Cerebellum (tissue), 4 donors: ENCODE measurements at places on chromosomes 12 and 14. TPM values are rescaled to one million over a fixed set of nuclear protein-coding genes. Genes with fewer than 3 reads are reported as not detected.

DNA sequence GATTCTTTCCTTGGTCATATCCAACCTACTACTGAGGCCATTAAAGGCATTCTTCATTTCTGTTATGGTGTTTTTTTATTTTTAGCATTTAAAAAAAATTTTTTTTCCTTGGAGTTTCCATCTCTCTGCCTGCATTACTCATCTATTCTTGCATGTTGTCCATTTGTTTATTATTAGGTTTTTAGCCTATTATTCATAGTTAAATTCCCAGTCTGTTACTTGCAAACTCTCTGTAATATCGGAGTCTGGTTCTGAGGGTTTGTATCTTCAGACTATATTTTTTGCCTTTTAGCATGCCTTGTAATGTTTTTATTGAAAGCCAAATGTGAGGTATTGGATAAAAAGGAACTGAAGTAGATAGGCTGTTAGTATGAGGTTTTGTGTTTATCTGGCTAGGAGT, 284.3 kb downstream of the FUT8 start:
- DNase-seq = no peak

- no peak for DNase-seq
Measured at GRCh38 chr12:56150563-56150962, 1.8 kb upstream of the MYL6B start.

DNA sequence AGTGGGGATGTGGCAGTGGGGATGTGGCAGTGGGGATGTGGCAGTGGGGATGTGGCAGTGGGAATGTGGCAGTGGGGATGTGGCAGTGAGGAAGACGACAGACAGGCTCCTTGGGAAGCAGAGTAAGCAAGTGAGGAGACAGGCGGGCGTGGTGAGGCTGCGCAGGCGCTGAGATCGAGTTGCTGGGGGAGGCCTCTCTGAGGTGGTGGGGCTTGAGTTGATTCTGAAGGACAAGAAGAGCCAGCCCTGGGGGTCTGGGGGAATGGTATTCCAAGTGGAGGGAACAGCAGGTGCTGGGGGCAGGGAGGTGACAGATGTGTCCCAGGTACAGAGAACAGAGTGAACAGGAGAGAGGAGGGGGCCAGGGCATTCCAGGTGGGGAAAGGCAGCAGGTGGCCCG, 33.8 kb upstream of the TSPAN9 start:
- DNase-seq = no peak

The CCDC175 gene
- 14.2 TPM for total RNA-seq

- DNase-seq = no peak
Measured at GRCh38 chr14:51845811-51846210, 14.6 kb upstream of the GNG2 start.

The NAV3 gene
- 132 TPM for total RNA-seq

DNA sequence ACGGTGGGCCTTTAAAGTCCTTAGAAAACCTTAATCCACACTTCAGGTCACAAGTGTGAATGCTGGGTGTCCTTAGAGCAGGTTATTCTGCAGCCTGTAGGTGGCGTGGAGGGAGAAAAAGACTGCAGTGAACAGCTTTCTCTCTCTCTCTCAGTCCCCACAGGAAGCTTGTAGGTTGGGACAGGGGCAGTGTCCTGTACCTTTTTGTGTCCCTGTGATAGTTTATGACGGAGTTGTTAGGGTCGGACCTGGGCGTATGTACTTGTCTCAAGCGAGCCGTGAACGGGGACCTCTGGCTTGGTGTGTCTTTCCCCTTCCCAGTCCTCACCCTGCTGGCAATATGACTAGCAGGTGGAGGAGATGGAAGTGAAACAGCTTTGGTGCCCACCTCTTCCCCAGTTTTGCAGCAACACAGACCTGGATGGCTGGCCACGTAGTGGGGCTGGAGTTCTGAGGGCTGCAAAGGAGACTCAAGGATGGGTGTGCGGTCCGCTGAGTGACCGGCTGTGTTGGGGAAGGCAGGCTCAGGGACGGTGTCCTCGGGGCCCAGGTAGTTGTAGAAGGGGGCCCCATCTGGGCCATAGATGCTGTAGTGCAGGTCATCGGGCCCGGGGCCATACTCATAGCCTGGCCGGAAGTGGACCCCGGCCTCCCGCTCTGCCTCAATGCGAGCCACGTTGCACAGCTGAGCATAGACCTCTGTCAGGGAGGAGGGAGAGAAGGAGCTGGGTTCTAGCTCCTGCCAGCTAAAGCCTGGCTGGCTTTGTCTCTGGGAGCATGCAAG, 8.9 kb downstream of the ISCA2 start:
- DNase-seq = no peak

DNA sequence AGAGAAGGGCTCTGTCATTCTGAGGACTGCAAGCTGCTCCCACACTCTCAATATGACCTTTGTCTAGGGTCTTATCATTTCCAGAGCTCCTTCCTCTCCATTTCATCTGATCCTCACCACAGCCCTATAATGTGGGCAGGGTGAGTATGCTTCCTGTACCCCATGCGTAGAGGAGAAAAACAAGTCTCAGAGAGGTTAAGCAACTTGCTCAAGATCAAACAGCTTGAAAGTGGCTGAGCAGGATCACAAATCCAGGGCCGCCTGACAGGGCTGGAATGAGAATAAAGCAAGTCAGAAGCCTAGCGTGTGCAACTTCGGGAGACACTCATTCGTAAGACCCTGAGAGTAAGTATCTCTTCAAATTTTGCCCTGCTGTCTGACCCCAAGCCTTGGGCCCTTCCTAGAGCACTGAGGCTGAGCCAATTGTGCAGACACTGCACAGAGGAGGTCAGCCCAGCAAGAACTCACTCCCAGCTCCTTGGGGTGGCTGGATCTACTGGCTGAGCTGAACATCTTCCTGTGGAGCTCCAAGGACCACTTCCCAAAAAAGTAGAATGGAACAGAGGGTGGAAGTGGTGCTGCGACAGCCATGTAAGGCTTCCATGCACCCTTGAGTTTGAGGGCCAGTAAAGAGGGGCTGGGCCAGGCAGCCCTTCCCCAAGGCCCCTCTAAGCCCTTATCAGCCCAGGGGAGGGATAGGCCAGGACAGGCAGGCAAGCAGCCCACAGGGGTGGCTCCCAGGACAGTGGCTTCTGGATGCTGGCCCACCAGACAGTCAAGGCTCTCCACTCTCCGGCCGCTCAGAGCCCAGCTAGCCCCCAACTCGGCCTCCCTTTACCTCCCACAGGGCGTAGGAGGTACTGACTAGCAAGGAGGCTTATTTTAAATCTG, 10.5 kb downstream of the ZFP36L1 start:
- DNase-seq = no peak

DNA sequence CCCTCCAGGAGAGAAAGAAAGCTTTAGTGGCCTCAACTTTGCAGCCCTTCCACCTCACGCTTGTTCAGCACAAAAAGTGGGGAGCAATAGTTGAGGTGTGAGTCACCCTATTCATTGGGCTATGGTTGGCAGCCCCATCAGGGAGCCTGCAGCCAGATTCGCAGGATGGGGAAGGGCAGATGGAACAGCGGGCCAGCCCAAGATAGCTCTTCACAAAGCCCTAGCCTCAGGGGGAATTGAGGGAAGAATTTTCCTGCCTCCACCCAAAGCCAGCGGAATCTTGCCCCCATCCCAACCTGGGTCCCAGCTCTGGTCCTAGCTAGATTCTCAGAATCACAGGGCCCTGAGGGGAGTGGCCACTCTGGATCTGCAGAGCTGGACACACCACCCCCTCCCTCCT, 3.6 kb upstream of the KRT5 start:
- DNase-seq = no peak

DNA sequence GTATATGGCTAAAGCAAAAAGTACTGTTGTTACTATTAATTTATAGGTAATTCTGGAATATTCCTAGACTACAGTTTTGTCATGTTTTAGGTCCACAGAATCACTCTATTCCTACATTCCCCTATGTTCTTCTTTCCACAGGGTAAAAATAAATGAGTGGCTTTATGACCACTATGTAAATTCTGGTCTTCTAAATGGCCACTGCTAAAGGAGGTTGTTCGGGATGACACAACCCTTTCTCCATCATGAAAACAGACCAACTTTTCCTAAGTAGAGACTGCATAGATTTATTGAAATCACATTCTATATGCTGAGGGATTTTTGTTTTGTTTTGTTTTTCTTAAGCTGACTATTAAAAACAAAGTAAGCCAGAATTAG, 88.0 kb downstream of the SYT1 start:
- DNase-seq = no peak

The KLRC2 gene
- total RNA-seq = 3.7 TPM

DNA sequence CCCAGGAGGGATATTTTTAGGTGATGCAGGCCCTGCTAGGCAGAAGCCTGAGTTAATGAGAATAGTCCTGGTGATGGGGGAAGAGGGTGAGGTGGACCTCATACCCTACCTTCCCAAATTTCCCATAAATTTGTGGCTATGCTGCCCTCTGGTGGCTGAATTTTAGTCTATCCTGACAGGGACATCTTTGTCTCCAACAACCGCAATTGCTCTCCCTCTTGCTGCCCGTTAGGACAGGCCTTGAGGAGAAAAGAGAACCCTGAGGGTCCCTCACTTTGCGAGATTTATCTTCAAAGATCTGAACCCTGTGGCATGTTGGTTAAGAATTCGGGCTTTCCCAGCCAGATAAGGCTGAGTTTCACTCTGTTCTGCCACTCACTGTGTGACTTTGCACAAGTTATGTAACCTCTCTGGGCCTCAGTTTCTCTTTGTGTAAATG, 9.8 kb upstream of the ZNF385A start:
- peak; percentile 48 for DNase-seq

GRCh38 chr12:29350080-29350479, 30.9 kb downstream of the ERGIC2 start:
- peak; percentile 15 for DNase-seq

The GPD1 gene
- 1.7 TPM for total RNA-seq

DNA sequence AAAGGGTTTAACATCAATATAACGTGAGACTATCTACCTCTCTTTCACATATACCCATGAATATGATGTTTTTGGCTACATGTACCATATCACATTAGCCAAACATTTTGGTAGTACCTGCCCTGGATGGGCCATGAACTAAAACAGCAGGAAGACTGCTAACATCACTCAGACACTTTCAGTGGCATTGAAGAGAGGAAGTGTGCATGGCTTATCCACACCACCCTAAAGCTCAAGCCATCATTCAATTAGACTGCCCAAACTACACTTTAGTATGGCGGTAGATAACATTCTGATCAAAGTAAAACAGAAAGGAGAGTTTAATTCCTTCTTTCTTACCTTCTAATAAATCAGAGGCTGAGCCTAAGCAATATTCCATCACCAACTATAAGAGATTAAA, 103.0 kb downstream of the PEBP1 start:
- no peak for DNase-seq

- no peak for DNase-seq
Measured at GRCh38 chr14:71754422-71755095, 177.7 kb upstream of the RGS6 start.

GRCh38 chr14:100835548-100836310, 9.8 kb downstream of the MEG3 start:
- no peak for DNase-seq

DNA sequence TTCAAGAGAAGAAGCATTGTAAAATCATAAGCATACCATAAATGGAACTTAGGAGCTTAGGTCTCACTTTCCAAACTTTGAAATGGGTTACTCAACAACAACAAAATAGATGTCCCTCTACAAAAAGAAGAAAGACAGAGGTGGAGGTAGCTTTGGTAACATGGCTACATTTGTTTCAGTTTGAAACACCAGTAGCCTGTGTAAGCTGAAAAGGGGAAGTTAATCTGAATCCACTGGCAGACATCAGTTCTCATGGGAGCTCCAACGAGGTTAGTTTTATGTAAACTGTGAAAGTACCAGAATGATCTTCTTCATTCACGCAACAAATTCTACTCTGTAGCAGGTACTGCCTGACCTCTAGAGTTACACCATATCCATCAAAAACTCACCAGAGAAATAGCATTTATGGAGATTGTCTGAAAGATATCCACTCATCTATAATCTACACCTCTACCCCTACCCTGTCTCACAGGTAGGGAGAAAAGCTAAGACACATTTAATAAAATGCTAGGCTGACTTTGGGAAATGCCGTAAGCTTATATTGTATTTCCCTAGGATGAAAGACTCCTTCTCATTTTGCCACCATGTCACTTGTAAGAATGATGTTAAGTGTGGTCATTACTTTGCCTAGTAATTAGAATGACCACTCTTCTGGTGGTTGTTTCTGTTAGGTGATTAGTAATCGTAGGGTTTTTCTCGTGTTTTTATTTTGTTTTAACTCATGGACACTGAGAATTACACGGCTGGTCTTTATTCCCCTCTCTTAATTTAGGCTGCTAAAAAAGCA, 224.1 kb downstream of the ASCL1 start:
- no peak for DNase-seq

- DNase-seq = no peak
Measured at GRCh38 chr12:57237932-57238853, 8.7 kb downstream of the SHMT2 start.

DNA sequence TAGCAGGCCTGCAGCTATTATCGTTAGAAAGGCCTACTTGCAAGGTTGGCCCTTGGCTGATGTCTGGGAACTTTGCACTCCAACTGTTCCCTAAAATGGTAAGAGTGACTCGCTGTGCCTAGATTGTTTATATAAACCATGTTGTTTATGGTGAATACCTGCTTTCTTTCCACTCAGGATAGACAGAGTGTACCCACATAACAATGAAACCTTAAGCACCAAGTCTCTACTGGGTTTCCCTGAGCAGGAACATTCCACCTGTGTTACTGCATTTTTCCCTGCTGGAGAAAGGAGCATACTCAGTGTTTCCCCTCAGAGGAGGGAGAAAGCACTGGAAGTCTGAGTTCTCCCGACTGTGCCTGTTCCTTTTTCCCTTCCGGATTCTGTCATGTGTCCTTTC, 32.8 kb downstream of the ERP29 start:
- no peak for DNase-seq

The SVOP gene
- 18.2 TPM for total RNA-seq

GRCh38 chr12:40054555-40055227, 51.2 kb downstream of the SLC2A13 start:
- DNase-seq = no peak

The KRT6C gene
- total RNA-seq = not detected

GRCh38 chr12:114206525-114206924, 199.4 kb downstream of the TBX5 start:
- DNase-seq = no peak

The ZNF664 gene
- total RNA-seq = 113 TPM

DNA sequence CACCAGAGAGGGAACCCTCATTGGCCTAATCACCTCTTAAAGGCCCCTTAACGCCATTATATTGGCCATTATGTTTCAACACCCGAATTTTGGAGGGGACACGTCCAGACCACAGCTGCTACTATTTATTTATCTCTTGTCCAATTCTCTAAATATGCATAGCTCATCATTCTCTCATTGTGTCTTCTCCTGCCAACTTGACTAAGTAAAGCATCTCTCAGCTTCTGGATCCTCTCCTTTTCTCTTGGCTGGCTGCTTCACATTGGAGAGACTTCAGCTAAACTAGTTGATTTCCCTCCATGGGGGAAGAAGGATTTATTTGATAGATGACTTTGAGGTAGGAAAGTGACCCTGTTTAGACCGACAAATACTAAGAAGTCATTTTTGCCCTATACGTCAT, 120.4 kb upstream of the KRR1 start:
- no peak for DNase-seq
